Foreskin fibroblast (primary cell): ENCODE measurements at places on chromosomes 16 and 17.

DNA sequence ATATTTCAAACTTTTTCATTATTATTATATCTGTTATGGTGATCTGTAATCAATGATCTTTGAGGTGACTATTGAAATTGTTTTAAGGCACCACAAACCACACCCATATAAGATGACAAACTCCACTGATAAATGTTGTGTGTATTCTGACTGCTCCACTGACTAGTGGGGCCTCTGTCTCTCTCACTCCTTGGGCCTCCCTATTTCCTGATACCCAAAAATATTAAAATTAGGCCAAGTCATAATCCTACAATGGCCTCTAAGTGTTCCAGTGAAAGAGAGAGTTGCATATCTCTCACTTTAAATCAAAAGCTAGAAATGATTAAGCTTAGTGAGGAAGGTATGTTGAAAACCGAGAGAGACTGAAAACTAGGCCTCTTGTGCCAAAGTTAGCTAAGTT lies 23.4 kb downstream of the CYLD start:
- no peak for DNase-seq

DNA sequence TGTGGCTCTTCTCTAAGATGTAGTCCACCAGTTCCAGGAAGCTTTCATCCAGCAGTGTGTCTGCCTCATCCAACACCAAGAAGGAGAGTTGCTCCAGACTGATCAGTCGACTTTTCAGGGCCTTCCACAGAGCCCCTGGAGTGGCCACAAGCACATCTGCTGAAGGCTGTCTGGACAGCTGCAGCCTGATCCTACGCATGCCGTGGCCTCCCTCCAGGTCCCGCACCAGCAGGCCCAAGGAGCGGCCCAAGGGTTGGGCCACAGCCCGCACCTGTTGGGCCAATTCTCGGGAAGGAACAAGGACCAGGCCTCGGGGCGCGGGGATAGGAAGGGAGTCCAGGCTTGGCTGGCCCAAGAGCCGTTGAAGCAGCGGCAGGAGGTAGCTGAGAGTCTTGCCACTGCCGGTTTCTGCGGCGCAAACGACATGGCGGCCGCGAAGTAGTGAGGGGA lies 729 bp downstream of the DDX28 start:
- DNase-seq, result peak; percentile 25

DNA sequence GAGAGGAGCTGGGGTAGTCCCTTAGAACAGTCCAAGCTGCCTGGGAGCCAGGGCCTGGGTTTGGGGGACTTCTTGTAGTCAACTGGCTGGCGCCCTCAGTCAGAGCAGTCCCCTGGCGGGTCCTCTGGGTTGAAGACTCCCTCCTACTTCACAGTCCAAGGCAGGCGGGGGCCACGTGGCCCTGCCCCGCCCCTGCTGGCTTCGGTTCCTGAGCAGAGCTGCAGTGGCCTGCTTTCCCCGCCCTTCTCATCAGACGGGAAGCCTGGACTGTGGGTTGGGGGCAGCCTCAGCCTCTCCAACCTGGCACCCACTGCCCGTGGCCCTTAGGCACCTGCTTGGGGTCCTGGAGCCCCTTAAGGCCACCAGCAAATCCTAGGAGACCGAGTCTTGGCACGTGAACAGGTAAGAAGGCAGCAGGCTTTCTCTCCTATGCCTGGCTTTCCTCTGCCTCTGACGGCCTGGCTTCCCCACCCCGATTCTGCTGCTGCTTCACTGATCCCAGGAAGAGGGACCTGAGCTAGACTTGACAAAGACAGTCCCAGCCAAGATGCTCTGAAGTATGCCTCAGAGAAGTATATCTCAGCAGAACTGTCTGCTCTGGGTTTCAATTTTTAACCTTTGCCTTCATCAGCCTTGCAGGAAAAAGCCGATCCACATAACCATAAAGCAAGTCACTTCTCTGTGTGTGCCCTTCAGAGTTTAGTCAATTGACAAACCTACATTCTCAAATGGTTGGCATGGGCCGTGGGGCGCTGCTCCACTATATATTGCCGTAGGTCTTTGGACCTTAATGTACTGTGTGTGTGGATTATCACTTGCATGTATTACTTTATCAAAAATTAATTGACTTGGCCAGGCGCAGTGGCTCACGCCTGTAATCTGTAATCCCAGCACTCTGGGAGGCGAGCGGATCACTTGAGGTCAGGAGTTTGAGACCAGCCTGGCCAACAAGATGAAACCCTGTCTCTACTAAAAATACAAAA lies 56.3 kb downstream of the SF3B3 start:
- DNase-seq, result no peak

- DNase-seq, result no peak
Observed at GRCh38 chr16:19784183-19784736, 66.2 kb downstream of the IQCK start.

DNA sequence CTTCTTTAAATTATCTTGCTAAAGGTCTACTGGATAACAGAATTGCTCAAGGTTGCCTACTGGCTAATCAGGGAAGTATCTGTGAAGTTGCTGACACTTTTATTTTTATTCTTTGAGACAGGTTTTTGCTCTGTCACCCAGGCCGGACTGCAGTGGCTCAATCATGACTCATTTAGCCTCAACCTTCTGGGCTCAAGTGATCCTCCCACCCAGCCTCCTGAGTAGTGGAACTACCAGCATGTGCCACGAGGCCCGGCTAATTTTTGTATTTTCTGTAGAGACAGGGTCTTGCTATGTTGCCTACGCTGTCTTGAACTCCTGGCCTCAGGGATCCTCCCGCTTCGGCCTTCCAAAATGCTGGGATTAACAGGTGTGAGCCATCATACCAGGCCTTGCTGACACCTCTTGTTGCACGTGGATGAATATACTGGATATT lies 43.1 kb downstream of the GLG1 start:
- peak; percentile 45 for DNase-seq

GRCh38 chr16:50407351-50407750 lies 38.6 kb upstream of the BRD7 start:
- DNase-seq, result no peak

DNA sequence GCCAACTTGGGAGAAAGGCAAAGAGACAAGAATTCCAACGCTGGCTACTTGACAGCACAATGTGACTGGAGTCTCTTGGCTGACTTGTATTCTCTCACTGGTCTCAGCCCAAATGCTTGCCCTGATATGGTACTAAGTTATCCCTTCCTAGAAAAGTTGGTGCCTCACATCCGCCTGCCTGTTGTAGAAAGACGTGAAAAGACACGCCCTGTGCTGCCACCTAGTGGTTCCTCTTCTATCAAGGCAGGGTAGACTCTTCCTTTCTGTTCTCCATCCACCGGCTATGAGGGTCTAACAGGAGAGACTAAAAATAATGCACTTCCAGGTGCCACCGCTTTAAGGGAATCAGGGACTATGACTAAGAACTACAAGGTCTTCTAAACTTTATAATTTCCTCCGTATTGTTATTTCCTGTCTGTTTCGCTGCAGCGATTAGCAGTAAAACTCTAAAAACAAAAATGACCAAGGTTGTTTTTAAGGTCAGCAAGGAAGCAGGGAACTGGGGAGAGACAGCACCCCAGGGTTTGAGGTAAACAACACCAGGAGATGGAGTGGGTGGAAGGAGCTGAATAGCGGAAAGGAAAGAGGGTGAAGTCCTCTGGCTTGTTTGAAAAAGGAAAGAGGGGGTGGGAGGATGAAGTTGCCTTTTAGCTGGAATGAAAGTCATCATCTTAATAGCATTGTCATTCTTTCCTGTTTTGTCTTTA lies 109.5 kb downstream of the YPEL2 start:
- DNase-seq, result peak; percentile 94
